Pulmonary artery endothelial cell (primary cell): ENCODE measurements at places on chromosomes 2 and 18.

GRCh38 chr18:5943514-5943913 lies 48.2 kb upstream of the TMEM200C start:
- no peak for DNase-seq

DNA sequence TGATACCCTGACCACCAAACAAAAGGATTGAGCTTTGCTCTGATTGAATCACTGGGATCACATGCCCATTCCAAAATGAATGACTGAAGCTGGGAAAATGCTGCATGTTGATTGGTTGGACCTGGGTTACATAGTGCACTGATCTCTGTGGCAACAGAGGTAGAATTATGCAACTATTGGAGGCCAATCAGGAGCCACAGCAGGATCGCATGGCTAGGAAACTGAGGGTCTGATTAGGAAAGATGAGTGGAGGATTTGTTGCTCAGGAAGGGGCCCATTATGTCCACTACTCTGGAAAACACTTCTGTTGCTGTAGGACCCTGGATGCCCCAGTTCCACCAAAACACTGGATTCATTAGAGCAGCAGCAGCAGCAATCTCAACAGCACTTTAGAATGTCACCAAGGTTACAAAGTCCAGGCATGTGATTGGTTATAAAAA lies 25.9 kb upstream of the SGPP2 start:
- no peak for DNase-seq

DNA sequence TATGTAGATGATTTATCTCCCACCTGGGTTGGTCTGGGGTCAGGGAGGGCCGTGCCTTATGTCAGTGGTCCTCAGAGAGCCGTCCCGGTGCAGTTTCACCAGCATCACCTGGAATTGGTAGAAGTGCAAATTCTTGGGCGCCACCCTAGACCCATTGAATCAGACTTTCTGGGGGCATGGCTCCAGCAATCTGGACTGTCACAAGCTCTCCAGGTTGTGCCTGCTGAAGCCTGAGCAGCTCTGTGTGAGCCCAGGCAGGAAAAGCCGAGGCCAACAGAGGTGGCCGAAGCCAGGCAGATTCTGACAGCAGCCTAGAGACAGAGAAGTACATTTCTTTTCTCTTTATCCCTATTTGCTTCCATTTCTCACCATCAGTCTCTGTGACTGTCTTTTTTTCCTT lies 98.4 kb upstream of the SEC11C start:
- no peak for DNase-seq

DNA sequence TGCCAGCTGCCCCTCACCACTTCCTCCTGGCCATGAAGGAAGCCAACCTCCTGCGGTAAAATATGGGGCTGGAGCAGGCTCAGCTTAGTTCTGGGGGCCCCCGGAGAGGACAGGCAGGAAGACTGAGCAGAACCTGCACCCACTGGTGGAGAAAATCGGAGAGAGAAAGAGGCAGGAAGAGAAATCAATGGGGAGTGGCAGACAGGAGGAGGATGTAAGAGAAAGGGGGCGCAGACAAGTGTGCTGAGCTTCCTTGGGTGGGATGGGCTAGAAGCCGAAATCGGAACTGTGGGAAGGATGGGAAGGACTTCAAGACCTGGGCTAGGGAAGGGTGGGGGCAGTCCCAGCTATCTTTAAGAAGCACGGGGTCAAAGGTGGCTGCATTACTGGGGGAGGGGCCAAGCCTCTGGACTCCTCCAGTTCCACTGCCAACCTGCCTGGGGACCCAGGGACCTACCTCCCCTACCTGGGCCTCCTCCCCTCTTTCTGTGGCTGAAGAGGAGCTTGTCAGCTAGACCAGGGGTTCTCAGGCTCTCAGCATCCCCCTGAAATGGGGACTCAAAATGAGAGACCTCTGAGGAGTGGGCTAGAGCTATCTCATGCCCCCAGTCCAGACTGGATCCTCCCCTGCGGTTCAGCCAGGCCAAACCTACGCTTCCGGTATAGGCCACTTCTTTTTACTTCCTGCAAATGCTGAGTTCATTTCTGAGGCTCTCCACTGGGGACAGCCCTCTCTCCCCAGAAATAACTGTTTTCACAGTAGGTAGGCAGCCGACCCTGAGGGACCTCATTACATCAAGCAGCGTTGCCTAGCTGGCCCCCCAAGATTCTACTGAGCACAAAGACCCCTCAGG lies 33.6 kb upstream of the B3GNT7 start:
- no peak for DNase-seq

DNA sequence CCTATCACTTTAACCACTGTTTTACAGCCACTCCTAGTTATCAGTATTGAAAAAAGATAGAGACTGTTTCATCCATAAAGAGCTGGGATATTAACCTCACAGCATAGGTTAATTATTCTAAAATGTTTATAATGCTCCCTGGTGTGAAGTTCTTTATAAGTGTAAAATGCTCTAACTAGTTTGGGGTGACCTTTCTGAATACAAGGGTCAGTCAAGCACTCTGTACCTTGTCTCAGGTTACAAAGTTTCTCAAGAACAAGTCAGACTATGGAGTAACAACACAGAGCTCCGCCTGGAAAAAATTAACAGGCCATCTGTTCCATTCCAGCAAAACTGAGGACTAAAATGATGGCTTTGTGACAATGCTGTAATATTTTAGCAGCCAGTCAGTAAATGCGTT lies 107.4 kb downstream of the NOL4 start:
- DNase-seq, result no peak

DNA sequence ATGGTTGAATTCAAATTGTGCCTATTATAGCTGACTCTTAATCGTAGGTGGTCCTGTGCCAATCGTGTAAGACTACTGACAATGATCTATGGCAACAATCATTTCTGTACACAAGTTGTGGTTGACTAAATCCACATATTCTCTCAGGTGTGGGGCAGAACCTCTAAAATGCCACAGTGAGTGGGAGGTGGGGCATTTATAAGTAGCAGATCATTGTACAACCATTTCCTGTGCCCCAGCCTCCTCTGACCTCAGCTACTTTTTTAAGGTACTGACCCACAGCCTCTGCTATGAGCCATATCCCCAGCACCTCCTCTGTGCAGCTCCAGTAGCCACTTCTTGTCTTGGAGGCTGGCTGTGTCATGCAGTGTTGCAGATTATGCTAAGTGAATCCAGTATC lies 48.6 kb upstream of the RAPH1 start:
- no peak for DNase-seq

- no peak for DNase-seq
These were observed 72.3 kb downstream of the SH3YL1 start for GRCh38 chr2:191311-192190.

GRCh38 chr2:241563031-241563507 lies 4.5 kb downstream of the BOK start:
- no peak for DNase-seq

DNA sequence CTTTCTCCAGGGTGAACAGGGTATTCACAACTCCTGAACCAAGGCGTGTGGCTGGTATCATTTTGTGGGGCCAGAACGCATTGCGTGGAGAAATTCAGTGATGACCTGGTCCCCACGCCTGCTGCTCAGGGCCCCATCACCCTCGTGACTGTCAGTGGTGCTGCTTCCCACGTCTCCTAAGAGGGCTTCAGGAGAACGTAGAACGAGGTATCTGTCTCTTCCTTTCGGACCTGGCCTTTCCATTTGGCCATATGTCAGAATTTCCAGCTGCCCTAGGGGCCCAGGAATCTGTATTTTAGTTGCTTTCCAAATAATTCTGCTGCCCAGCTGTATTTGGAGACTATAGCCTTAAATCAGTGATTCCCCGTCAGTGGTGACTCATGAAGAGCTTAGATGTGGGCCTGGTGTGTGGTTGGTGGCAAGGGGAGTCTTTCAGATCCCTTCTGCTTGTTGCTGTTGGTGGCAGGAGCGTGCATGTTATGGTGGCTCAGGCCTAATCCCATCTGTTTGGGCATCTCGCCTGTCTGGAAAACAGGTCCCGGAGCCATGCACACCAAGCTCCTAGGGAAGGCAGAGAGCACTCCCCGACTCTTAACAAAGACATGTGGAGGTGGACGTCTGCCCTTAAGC lies 56.4 kb downstream of the NPAS2 start:
- DNase-seq, result no peak

GRCh38 chr2:82120654-82121053 lies 1816.1 kb upstream of the LRRTM1 start:
- DNase-seq, result no peak

DNA sequence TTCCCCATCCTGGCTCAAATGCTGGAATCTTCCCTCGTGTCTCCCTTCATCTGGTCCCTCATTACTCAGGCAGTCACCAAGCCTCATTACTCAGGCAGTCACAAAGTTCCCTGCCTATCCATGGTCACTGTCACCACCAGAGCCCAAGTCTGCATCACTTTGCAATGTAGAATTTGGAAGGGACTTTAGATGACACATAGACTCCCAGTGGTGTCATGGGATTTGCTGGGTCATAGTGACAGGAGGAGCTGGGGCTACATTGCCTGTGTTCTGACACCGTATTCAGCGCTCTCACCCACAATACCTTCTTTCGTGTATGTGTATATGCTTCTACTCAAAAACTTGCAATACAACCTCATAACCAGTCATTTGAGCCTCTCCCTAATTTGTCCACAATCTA lies 2.1 kb upstream of the EMILIN1 start:
- DNase-seq, result no peak

- DNase-seq, result no peak
These were observed 909.0 kb downstream of the EPHA4 start for GRCh38 chr2:220663065-220663464.

GRCh38 chr2:78979380-78980151 lies 45.9 kb upstream of the REG3G start:
- no peak for DNase-seq

DNA sequence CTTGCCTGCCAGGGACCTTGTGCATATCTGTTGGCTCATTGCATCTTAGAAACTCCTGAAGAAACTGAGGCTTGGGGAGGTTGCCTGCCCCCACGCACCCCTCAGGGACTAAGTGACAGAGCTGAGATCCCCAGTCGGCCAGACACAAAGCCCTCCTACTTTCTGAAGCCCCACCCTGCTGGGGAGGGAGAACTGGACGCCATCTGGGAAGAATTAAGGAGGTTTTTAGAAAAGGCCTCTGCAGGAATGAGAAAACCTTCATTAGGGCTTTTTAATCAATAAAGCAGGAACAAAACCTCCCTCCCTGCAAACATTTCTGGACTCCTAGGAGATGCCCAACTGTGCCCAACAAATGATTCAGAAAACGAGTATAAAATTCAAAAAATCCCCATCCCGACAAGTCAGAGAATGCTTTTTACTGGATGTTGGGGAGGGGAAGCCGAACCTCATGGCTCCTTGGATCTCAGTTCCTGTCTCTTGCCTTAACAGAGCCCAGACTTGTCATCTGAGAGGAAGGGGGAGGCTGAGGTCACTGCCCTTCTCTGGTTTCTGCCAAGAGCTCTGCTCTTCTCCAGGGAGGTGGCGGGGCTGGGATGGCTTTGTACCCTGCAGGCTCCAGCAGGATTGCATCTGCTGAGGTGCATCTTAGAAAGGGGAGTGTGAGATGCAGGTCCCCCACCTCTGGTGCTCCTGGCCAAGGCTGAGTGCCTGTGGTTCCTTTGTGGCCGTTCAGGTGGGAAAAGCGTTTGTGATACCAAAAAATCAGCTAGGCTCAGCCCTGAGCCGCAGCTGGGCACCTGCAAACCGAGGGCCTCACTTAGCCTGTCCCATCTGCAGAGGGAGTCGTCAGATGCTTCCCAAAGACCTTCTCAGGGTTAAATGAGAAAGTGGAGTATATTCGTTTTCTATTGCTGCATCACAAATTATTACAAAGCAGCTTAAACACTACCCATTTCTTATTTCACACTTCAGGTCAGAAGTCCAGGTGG lies 142.4 kb downstream of the ZFP36L2 start:
- no peak for DNase-seq

DNA sequence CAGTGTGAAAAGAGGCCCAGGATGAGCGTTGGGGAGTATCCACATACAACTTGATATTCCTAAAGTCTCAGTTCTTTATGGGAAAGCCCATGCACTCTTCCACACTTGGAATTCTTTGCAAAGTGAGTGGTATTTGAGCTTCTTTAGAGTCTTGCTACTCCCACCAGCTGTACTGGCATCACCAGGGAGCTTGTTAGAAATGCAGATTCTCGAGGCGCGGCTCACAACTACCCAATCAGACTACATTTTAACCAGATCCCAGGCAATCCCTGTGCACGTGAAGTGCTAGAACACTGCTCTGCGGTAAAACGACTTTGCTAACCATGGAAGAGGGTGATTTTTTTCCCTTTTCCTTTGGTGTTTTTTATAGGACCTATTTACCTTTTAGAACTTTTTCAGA lies 184.7 kb downstream of the NEDD4L start:
- DNase-seq, result no peak

DNA sequence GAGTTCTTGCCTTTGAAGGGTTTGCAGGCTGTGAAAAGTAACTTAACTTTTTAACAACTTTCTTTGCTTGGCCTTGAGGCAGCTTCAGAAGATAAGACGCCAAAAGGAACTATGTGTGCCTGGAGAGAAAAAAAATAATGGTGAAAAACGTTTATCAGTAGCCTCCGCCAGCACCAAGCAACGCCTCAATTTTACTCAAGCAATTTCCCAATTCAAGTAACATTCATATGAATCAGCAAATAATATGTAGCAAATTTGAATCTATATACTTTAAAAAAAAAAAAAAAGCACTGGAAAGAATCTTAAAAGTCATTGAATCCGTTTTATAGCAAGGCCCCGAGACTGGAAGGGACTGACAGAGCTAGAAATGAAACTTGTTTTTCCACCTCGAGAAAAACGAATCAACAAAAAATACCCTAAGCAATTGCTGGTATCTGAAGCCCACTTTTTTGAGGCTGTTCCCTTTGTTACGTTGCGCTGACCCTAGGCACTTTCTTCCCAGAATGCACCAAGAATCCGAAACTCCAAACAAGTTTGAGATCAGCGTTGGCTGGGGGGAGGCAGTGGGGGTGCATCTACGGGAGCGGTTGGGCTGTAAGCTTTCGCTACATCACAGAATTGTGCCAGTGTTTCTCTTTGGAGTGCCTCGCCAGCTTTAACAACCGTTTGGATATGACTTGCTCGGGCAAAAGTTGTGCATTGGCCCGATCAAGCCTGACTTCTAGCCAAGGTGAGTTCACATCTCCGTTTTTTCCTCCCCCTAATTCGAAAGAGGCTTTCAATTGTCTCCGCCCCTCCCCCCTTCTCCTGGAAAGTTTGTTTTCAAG lies 2.7 kb upstream of the TGIF1 start:
- DNase-seq, result no peak

DNA sequence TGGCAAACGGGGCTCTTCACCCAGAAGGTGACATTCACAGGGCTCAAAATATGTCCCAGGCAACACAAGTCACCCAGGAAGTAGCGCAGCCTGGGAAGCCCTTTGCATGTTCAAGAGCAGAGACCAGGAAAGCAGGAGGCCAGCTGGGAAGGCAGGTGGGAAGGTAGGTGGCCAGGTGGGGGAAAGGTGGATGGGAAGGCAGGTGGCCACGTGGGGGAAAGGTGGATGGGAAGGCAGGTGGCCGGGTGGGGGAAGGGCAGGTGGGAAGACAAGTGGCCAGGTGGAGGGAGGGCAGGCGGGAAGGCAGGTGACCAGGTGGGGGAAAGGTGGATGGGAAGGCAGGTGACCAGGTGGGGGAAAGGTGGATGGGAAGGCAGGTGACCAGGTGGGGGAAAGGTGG lies 102.7 kb downstream of the ZNF516 start:
- DNase-seq, result no peak
